ENCODE measurements at places on chromosomes 5 and 9.
A peak's percentile ranks its signal among the peaks of the same experiment; 100 is the strongest.

- DNase-seq = no peak
Measured at GRCh38 chr9:75891277-75891741, 836 bp downstream of the PCSK5 start.

GRCh38 chr5:134255418-134256150 lies 29.7 kb upstream of the PPP2CA start:
- no peak for DNase-seq

- DNase-seq = no peak
Measured at GRCh38 chr5:10036136-10036815, 213.4 kb downstream of the ATPSCKMT start.

GRCh38 chr5:43802119-43802518 lies 199.1 kb downstream of the NNT start:
- DNase-seq = no peak

- no peak for DNase-seq
Measured at GRCh38 chr9:35108461-35108860, 5.5 kb upstream of the STOML2 start.

- DNase-seq = no peak
Measured at GRCh38 chr5:122766130-122766529, 8.8 kb upstream of the SNX2 start.

DNA sequence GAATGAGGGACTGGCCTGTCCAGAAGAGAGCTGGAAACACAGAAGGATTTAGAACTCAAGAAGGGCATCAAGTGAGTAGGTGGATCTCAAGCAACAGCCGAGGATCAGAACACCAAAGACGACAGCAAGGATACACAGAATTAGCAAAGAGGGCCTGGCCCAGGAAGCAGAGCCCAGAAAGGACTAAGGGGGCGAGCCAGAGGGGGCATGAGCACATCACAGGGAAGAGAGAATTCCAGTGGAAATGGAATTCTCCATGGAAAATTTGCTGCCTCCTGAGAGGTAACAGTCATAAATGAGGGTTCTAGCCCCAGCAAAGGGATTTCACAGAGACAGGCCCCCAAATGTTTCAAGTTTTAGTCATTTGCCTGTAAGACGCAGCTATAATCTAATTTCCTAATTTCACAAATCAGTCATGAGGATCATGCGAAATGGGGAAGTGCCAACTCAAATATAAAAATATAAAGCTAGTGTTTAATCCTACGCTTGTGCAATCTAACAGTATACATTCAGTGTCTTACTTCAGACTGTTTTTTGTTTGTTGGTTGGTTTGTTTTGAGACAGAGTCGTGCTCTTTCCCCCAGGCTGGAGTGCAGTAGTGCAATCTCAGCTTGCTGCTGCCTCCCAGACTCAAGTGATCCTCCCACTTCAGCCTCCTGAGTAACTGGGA lies 46.7 kb downstream of the FNBP1 start:
- DNase-seq = no peak

DNA sequence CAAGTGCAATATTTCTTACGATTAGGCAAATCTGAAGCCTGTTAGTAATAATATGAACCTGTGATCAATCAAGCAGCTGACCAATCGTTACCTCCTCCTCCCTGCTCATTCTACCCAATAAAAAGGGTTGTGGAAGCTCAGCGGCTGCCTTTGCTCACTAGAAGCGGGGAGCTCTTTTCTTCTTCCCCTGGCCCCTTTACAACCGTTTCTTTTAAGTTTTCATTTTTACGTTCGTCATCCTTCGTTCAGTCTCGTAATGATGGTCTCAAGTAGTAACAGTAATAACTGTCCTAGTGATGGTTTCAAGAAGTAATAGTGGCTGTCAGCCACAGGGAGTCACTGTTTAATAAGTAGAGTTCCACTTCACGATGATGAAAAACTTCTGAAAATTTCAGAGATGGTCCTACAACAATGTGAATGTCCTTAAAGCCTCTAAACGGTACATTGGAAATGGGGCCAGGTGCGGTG lies 6.2 kb downstream of the UGT3A2 start:
- no peak for DNase-seq

DNA sequence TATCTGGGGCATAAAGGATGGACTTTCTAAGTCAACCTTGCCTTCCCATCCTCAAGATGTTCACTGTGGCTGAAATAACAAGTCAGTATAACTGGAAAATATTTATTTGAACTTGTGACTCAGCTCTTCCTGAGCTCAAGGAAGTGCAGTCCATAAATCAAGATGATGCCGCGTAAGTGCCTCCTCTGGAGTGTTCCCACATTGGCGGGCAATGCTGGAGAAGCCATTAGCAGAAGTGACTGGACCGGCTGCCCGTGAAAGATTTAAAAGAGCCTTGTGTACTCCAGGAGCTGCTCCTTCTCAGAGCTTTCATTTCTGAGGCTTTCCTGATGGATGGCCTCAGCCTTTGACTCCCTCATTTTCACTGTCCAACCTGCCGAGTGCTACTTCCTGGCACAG lies 17.4 kb downstream of the TMOD1 start:
- no peak for DNase-seq

- no peak for DNase-seq
Measured at GRCh38 chr5:107526270-107526937, 144.3 kb downstream of the EFNA5 start.

DNA sequence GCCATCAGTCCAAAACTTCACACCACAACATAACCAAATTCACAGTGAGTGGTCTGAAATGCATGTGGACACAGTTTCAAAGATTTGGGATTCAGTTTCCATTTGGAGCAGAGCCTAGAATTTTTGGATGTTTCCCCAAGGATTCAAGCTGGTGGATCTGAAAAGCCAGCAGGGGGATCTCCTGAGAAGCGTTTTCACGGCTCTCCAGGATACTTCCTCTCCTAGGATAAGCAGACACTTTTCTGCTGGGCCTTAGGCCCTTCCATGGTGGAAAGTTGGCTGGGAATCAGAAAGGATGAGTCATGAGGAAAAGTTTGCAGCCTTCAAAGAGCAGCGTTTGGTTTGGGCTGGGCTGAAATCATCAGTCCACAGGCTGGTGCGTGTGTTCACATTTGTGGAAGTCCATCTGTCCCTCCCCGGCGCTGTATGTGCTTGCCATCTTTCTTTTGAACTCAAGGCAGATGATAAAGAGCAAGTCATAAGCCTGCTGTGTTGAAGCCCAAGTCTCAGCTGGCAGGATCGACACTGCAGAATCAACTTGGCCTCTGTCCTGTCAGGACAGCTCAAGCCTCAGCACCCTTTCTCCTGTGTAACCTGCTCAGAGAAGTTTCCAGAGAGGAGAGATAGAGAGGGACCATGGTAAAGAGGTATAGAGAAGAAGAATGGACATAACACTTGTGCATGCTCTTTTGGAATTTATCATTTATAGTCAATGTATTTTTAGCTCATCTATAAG lies 152.6 kb upstream of the MSX2 start:
- DNase-seq = no peak

DNA sequence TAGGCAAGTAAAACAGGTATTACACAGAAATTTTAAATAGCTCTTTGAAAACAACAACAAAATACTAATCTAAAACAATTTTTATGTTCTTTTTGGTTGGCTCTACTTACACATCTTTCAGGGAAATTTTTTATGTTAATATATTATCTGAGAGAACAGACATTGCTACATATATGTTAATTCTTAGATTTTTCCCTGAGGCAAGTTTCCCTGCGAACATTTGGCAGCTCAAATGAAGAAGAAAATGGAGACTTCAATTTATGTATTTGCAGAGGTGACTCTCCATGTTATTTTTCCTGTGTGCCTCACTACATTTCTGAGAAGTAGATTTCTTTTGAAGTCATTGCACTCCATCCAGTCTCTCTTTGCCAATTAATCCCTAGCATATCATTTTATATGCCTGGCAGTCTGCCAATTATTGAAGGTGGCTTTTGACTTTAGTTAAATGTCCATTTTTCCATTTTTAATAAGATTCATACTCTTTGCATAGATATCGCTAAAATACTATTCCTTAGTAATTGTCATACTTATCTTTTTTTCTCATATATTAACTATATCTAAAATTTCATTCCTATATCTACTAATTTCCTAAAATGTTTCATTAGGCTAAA lies 908.2 kb upstream of the CDH10 start:
- no peak for DNase-seq

DNA sequence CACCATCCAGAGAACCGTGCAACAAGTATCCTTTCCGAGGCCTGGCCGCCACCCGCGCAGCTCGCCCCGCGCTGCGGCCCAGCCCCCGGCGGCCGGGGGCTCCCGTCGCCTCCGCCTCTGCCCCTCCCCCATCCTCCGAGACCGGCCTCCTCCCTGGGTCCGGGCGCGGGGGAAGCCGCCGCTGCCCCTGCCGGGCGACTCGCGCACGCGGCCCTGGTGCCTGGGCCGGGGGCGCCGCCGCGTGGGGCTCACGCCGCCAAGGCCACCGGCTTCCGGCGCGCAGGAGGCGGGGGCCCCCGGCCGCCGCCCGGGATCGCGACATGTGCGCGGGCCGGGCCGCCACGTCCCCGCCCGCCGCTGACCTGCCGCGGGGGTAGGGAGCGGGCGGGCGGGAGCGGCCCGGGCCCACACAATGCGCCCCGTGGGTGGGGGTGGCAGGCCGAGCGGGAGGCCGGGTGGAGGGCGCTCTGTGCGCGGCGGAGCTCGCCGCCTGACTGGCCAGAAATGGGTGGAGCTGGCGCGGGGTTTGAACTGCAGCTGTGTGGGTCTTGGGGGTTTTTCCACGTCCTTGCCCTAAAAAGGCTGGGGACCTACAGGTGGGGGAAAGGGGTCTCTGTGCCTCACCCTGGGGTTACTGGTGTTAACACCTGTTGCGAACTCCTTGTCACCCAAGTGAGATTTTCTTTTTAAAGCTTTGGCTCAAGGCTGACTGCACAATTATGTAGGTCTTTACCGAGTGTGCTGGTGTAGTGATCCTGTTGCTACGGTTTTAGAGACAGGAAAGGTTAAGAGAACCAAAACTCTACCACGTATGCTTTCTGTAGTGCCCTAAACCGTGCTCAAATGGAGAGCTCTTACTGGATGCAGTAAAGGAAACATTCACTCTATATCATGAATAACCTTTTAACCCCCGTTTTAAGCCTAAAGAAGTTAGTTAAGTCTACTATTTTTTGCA lies 32.3 kb downstream of the TNPO1 start:
- peak; percentile 20 for DNase-seq

DNA sequence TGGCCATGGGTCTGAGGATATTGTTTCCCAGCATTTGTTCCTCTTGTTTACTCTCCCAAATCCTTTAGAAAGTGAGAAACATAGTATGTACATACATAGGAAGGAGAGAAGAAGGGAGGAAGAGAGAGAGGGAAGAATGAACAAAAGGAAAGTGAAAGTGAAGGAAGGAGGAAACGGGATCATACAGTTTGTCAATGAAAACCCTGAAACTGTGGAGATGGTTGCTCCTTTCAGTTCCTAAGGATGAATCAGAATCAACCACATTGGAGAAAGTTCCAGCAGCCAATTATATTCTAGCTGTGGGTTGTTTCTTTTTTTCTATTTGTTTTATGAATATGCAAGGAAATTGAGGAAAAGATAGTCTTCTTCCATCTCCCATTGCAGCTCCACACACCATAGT lies 396.5 kb downstream of the MLLT3 start:
- DNase-seq = no peak

DNA sequence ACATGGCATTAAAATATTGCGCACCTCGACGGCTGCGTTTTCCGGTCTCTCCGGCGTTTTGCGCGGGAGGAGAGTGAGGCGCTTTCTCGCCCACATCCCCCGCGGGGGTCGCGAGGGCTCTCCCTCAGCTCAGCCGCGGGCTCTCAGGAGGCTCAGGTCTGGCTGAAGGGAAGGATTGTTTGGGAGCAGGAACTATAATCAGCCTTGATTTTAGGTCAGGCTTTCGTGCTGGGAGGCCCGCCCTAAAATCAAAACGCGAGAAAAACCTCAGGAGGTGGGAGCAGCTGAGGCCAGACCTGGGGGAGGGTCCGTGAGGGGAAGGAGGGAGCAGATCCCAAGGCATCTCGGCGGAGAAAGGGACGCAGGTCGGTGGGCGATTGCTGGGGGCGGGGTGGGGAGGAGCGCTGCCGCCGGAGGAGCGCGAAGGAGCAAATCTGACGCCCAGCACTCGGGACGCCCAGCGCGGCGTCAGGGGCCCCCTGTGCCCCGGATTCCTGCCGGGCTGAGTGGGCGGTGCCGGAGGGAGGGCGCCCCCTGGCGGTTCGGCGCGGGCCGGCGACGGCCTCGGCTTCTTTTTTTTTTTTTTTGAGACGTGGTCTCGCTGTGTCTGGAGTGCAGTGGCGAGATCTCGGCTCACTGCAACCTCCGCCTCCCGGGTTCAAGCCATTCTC lies 18.7 kb upstream of the RNF130 start:
- DNase-seq = peak; percentile 55

DNA sequence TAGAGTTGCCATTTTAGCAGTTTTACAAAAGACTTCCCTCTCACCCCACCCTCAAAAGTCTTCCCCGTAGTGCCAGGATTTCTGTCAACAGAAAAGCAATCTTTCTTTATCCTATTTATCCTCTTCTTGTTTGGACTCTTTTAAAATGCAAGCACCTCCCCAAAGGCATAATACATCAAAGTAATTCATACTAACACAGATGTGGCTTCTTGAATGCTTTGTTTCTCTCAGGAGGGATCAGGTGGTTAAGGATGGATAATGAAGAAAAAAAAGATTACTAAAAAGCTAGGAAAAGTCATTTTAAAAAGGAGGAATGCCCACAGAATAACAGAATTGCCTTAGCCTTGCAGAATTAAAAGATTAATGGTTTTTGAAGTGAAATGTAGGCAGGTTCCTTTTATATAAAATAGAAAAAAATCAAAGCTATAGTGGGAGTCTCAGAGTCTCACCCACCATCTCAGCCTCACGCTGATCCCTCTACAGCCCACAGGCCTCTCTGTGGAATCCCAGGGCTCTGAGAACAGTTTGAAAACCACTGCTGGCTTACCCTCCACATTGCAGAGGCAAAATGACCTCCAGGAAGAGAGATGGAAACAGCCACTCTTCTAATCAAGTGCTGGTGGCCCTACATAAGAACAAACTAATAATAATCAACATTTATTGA lies 102.2 kb downstream of the GCNT1 start:
- DNase-seq = no peak

DNA sequence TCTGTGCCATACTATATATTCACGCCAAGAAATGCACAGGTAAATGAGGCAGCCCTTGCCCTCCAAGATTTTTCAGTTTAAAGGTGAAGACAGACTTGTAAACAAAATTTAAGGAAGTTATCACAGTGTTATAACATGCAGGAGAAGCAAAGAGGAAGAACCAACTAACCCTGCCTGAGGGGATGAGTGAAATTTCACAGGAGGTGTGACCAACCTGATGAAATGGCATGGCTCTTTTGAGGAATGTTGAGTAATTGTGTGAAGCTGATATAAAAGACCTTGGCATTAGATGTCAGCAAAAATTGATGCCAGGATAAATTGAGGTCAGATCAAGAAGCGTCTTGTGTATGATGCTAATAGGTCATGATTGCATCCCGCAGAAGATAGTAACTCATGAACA lies 86.5 kb downstream of the HCN1 start:
- no peak for DNase-seq

- DNase-seq = no peak
Measured at GRCh38 chr9:16959391-16959790, 88.9 kb upstream of the BNC2 start.

GRCh38 chr9:117926031-117926658 lies 221.9 kb downstream of the TLR4 start:
- no peak for DNase-seq

GRCh38 chr5:44001675-44002380 lies 387.4 kb downstream of the FGF10 start:
- DNase-seq = no peak

- DNase-seq = no peak
Measured at GRCh38 chr9:14538526-14538925, 154.7 kb downstream of the ZDHHC21 start.
